Activated gamma-delta T cell treated with Interleukin-2 at 50 U/mL for 16 hours (primary cell): ENCODE measurements at places on chromosomes 3 and 15.

DNA sequence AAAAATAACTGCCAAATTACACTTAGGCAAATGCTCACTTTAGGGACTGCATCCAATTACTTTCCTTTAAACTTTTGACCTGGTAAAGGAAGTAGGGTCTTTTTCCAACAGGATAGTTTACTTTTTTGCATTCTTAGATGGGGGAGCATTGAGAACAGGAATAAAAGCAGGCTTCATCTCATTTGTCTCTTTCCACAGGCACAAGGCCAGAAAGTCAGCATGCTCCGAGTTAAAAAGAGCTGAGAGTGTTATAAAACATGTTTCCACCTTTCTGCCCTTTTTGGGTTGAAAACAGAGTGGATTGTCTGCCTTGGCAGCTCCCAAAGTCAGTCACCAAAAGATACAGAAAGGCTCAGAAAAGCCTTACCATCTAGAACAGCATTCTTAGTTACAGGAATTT lies 404.9 kb upstream of the ALCAM start:
- DNase-seq = no peak

GRCh38 chr3:22156868-22157267 lies 405.9 kb upstream of the ZNF385D start:
- no peak for DNase-seq

- no peak for DNase-seq
These were observed 140.9 kb downstream of the ATP8B4 start for GRCh38 chr15:49978121-49978520.

GRCh38 chr3:161489395-161489794 lies 7.2 kb upstream of the OTOL1 start:
- no peak for DNase-seq

GRCh38 chr15:52808441-52808840 lies 18.3 kb upstream of the ONECUT1 start:
- no peak for DNase-seq

DNA sequence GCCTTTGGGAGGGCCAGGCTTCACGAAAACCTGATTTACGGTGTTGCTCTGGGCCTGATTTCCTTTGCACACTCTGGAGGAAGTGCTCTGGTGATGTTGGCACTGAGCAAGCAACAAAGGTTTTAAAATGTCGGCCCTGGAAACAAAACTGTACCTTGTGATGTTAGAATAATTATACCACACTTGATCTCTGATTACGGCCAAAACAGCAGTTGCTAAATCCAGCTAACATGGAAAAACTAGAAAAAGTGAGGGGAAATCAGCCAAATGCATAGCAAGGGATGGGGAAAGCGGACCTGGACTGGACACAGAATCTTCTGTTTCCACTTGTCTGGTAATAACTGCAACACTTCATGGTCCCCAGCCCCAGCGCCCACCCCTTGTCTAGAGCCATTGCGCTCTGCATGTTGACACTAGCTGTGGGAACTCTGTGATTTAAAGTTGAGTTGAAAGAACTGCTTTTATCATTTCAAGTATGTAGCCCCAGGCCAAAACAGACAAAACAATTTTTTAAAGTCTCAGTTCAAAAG lies 120.1 kb downstream of the VGLL4 start:
- DNase-seq = no peak

- no peak for DNase-seq
These were observed 141.5 kb upstream of the UMPS start for GRCh38 chr3:124588794-124589193.

DNA sequence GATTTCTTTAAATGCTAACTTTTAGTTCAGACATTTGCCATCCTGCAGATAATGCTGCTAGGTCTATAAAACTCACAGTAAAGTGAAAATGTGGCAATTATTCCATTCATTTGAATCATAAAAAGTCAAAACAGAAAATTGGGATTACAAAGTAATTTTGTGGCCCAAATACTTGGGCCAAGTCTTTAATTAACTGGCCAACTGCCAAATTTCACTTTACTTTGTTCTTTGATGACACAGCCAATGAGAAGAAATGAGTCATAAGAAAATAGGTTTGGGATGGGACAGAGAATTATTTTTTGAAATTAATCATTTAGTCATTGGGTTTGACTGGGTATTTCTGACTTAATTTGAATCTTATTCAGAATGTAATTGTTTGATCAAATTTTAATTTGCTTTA lies 89.8 kb upstream of the SLC2A2 start:
- DNase-seq = no peak

GRCh38 chr3:72768481-72768880 lies 79.8 kb downstream of the SHQ1 start:
- no peak for DNase-seq

GRCh38 chr15:72272997-72273352 lies 621 bp upstream of the PARP6 start:
- DNase-seq = no peak

- DNase-seq = no peak
These were observed 38.5 kb upstream of the XCR1 start for GRCh38 chr3:46065750-46066256.

- no peak for DNase-seq
These were observed 109.1 kb downstream of the POLQ start for GRCh38 chr3:121436641-121437040.

GRCh38 chr3:94011233-94011711 lies 17.1 kb downstream of the STX19 start:
- no peak for DNase-seq

DNA sequence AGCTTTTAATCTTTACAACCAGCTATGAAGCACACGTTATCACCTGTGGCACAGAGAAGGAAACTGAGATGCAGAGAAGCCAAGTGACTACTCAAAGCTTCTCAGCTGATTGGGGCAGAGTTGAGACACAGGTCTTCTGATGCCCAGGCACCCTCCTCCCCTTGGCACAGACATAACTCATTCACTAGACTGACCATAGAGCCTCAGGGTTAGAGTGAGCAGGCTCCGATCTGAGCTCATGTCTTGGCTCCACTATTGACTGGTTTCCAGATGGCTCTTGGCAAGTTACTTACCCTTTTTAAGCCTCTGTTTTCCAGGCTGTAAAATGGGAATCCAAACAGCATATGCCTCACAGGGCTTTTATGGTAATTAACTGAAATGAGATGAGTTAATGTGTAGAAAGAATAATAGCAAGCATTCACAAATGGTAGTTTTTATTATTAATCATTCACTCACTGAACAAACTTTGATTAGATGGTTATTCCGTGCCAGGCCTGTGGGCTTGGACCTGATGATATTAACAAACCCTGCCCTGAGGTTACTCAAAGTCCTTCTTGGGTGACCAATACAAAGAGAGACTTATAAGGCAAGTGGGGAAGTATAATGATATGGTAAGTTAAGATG lies 184.3 kb downstream of the ANXA2 start:
- no peak for DNase-seq

GRCh38 chr3:179081885-179082284 lies 10.3 kb upstream of the ZMAT3 start:
- DNase-seq = no peak

DNA sequence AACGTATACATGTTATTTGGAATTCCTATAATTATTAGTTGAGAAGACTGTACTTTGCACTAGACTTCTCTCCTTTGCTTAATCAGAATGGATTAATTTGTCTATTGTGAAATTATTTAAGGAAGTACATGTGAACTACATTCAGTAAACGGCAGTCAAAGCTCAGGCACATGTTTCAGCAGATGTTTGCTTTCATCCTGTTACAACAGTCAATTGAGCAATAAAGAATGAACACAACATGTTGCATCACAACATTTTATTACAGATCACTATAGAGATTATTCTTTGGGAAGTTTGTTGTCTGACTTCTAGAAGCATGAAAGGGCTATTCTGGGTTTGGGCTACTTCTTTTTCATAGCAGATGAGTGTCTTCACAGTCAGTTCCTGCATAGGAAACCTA lies 39.2 kb downstream of the RAB27A start:
- no peak for DNase-seq

DNA sequence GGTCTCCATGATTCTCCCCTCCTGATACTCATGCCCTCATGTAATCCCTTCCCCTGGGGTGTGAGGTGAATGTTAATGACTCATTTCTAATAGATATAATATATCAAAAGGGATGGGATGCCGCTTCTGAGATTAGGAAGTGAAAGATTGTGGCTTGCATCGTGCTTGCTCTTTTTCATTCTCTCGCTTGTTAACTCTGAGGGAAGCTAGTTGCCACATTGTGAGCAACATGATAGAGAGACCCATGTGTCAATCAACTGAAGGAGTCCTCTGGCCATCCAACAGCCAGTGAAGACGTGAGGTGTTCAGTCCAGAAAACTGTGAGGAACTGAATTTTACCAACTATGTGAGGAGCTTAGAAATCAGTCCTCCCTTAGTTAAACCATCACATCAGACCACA lies 28.9 kb upstream of the DRD3 start:
- no peak for DNase-seq

- DNase-seq = no peak
These were observed 1.4 kb upstream of the PDZRN3 start for GRCh38 chr3:73626106-73626505.

GRCh38 chr15:101028772-101029438 lies 109.7 kb downstream of the LRRK1 start:
- DNase-seq = no peak

DNA sequence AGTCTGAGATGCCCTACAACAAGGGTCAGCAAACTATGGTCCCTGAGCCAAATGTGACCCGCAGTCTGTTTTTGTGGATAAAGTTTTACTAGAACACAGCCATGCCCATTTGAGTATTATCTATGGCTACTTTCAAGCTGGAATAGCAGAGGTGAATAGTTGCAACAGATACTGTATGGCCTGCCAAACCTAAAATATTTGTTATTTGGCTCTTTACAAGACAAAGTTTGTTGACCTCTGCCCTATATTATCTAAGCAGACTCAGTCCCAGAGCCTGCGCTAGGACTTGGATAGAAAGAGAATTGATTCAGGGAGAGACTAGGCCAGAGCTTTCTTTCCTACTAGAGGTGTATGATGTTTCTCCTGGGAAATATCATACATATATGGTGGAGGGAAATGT lies 81.7 kb upstream of the NMNAT3 start:
- no peak for DNase-seq
